Breast epithelium (tissue), 4 donors: ENCODE measurements at places on chromosomes 6 and 20. TPM values are rescaled to one million over a fixed set of nuclear protein-coding genes. Genes with fewer than 3 reads are reported as not detected.
A peak's percentile ranks its signal among the peaks of the same experiment; 100 is the strongest.

- no peak overlapping the region for H3K27ac ChIP-seq
- DNase-seq = no peak
Measured at GRCh38 chr6:118746145-118746824, 94.9 kb upstream of the CEP85L start.

- H3K36me3 ChIP-seq = no peaks in the 10 kb centered on the region
Measured at GRCh38 chr6:41756354-41756753, 9.2 kb upstream of the PGC start.

SLC17A1 gene
- total RNA-seq = not detected

DNA sequence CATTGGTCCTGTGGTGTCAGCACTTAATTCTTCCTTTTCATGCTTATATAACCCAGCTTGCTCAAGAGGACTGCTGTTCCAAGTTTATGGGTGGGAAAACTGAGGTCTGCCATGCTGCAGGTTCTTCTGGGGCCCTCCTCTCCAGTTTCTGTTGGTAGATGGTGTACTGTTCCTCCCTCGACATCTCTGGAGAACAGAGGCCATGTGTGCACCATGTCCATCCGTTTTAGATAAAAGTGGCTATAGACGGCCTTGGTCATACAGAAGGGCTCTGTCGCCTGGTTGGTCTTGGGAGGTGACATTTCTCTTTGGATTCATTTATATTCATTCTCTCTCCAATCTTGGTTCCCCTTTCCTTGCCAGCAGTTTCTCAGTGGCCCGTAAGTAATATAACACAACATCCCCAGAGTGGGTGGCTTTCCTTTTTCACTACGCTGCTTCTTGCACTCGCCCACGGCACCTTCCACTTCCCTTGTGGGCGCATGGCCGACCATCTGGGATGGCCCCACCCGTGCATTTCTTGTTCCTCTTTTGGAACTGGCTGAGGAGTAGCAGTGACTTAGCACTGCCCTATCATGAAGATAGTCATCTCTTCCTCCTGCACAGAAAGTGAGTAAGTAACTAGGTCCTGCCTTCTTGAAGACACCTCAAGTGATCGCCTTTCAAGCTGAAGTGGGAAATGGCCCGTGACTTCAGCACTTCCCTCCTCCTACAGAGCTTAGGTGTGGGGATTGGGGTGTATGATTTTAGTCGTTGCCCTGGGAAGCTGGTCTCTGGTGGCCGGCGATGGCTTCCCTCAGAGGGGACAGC, 94.2 kb downstream of the RREB1 start:
- DNase-seq = no peak
- H3K4me3 ChIP-seq = no peak overlapping the region
- peak overlapping the region; percentile 79 for H3K27ac ChIP-seq
- H3K36me3 ChIP-seq = no peaks in the 10 kb centered on the region
- no peaks in the 10 kb centered on the region for H3K27me3 ChIP-seq

EPHA7 gene
- 1.8 TPM for total RNA-seq

DNA sequence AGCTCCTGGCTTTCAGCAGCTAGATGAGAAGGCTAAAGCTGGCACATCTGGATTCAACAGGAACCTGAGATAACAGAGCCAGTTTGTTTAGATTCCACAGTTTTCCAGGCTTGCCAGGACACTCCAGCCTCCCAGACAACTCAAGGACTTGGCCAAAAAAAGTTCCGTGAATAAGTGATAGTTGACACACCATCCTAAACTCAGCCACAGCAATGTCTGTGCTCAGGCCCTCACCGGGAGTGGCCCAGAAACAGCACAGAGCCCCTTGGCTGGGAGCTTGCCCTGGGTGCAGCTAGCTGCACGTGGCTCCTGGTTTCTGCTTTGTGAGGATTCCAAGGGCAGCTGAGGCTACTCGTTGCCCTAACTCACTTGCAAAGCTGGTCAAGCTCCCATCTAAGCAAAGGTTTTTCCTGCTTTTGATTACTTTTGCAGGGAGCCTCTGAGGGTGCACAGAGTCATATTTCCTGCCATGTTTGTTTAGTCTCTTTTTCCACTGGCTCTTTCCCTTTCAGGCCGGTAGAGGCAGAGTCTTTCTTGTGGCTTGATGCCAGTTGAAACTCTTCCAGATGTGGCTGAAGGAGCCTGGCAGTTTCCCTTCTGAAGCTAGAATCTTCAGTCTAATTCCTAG, 118.3 kb upstream of the ECI2 start:
- no peaks in the 10 kb centered on the region for H3K27me3 ChIP-seq
- no peak for DNase-seq
- no peaks in the 10 kb centered on the region for H3K36me3 ChIP-seq
- H3K27ac ChIP-seq = no peak overlapping the region
- no peak overlapping the region for H3K4me3 ChIP-seq

SIRPB2 gene
- total RNA-seq = 4.3 TPM

DNA sequence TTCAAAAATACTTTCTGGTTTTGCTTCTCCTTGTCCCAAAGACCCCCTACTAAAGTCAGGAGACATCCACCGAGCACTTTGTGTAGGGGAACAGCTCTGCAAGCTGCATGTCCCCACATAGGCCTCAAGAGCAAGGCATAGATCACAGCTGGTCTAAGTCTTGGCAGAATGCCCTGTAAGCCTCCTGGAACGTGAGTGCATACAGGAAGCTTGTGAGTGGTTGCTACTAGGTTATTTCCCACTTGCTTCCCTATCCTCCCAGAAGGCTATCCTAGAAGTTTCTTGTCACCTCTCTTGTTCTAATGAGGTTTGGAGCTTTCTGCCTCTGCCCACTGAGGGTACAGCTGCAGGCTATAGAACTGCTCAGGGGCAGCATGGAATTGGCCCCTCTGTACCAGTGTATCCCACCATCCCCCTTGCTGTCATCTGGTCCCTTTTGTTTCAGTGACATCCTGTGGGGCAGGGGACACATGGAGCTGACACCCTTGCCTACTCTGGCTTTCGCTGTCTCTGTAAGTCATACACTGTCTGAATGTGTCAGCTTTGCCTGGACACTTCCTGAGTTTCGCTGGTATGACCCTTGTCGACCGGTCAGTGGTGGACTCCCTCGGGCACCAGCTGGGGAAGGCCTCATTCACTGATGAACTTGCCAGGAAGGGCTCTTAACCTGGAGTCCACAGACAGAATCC, 35.6 kb upstream of the KCNK16 start:
- DNase-seq = no peak
- no peaks in the 10 kb centered on the region for H3K36me3 ChIP-seq
- no peak overlapping the region for H3K4me3 ChIP-seq
- H3K27ac ChIP-seq = no peak overlapping the region

- no peak for DNase-seq
- no peak overlapping the region for H3K27ac ChIP-seq
- no peaks in the 10 kb centered on the region for H3K36me3 ChIP-seq
- no peak overlapping the region for H3K4me3 ChIP-seq
Measured at GRCh38 chr20:61968036-61968810, 97.5 kb downstream of the TAF4 start.

- no peak for DNase-seq
- peak overlapping the region; percentile 29 for H3K4me3 ChIP-seq
- no peak overlapping the region for H3K27ac ChIP-seq
- H3K27me3 ChIP-seq = no peaks in the 10 kb centered on the region
Measured at GRCh38 chr20:56343861-56344381, 14.9 kb upstream of the FAM210B start.

DNA sequence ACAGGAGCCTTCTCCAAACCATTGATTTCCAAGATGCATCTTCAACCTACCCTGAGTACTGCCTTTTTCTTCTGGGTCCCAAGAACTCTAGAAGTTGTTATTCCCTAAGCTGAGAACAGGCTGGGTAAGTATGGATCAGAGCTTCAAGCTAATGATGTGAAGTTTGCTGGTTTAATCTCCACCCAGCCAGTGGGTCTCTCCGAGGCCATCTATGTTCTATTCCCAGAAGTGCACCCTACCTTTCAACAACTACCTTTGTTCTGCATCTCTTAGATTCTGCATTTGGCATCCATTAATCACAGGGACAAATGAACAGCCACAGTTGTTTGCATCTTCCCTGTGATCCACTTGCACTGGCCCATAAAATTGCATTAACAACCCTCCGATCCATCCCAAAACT, 246.2 kb downstream of the HIVEP2 start:
- DNase-seq = no peak
- H3K27ac ChIP-seq = no peak overlapping the region
- H3K27me3 ChIP-seq = no peaks in the 10 kb centered on the region
- no peak overlapping the region for H3K4me3 ChIP-seq

HFE gene
- total RNA-seq = 8.6 TPM

- H3K4me3 ChIP-seq = no peak overlapping the region
- peaks cover 13% of the 10 kb centered on the region for H3K36me3 ChIP-seq
- no peaks in the 10 kb centered on the region for H3K4me1 ChIP-seq
- H3K27me3 ChIP-seq = no peaks in the 10 kb centered on the region
- DNase-seq = peak; percentile 67
Measured at GRCh38 chr20:36202891-36203338, 33.4 kb upstream of the AAR2 start.

- no peak overlapping the region for H3K4me3 ChIP-seq
- H3K27ac ChIP-seq = no peak overlapping the region
- H3K27me3 ChIP-seq = no peaks in the 10 kb centered on the region
- no peak for DNase-seq
- H3K36me3 ChIP-seq = no peaks in the 10 kb centered on the region
Measured at GRCh38 chr6:72271531-72271930, 350.3 kb upstream of the KCNQ5 start.

NFKBIL1 gene
- total RNA-seq = 34.7 TPM

GRCh38 chr6:27812078-27812804, 100.0 kb downstream of the OR2B2 start:
- no peaks in the 10 kb centered on the region for H3K27me3 ChIP-seq
- H3K4me1 ChIP-seq = no peaks in the 10 kb centered on the region
- no peak overlapping the region for H3K4me3 ChIP-seq
- DNase-seq = no peak

SPINT3 gene
- not detected for total RNA-seq

- DNase-seq = no peak
- H3K27me3 ChIP-seq = no peaks in the 10 kb centered on the region
- peak overlapping the region; percentile 52 for H3K27ac ChIP-seq
- no peaks in the 10 kb centered on the region for H3K4me1 ChIP-seq
- H3K36me3 ChIP-seq = no peaks in the 10 kb centered on the region
Measured at GRCh38 chr6:160973311-160974250, 18.0 kb upstream of the MAP3K4 start.

BPIFB4 gene
- total RNA-seq = not detected

DNA sequence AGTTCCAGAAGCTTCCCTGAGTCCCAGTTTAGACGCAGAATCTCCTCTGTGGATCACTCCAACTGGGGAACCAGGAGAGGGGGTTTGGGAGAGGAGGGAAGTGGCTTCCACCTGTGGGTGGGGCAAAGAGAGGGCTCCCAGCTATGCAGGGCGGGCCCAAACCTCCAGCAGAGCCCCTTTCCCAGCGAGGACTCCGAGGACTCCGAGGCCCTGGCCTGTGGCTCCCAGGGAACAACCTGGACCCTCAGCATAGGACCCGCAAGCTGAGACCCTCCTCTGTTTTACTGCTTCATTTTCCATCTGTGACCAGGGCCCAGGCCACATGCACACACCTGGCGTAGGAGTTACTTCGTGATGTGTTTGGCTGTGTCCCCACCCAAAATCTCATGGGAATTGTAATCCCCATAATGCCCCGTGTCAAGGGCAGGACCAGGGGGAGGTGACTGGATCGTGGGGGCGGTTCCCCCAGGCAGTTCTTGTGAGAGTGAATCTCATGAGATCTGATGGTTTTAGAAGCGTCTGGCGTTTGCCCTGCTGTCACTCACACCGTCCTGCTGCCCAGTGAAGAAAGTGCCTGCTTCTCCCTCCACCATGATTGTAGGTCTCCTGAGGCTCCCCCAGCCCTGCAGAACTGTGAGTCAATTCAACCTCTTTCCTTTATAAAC, 27.9 kb downstream of the NTSR1 start:
- peak; percentile 33 for DNase-seq
- H3K27me3 ChIP-seq = peaks cover 91% of the 10 kb centered on the region
- no peaks in the 10 kb centered on the region for H3K36me3 ChIP-seq
- no peak overlapping the region for H3K27ac ChIP-seq
- H3K4me3 ChIP-seq = no peak overlapping the region

DNA sequence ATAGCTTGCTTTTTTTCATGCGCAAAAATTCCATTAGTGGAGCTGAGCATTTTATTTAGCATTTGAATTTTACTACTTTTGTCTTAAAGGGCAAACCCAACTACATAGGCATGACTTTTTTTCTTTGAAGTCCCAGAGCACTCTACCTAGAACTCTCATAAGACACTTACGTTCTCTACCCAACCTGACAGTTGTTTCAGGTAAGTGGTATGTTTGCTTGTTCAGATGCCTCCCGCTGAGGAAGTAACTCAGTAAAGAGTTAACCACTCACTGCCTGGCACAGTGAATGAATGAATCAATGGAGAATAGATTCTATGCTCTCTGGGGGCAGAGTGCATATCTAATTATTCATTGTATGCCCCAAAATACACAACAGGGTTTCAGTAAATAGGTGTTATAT, 212.3 kb upstream of the PRDM1 start:
- no peaks in the 10 kb centered on the region for H3K36me3 ChIP-seq
- H3K4me3 ChIP-seq = no peak overlapping the region
- DNase-seq = no peak
- no peak overlapping the region for H3K27ac ChIP-seq
- H3K4me1 ChIP-seq = no peaks in the 10 kb centered on the region
